ENCODE measurements at places on chromosomes 7 and 10.

DNA sequence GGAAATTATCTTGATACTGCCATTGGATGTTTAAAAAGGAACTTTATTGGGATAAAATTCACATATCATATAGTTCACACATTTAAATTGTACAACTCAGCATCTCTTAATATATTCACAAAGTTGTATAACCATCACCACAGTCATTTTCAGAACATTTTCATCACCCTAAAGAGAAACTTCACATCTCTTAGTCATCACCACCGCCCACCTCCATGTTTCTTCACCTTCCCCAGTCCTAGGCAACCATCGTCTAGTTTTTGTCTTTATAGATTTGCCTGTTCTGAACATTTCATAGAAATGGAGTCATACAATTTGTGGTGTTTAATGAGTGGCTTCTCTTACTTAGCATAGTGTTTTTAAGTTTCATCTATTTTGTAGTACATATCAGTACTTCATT is 96.6 kb downstream of the ANKRD30A start:
- no peak for DNase-seq

- no peak for DNase-seq
Observed at GRCh38 chr7:51973939-51974338, 657.3 kb upstream of the COBL start.

- no peak for DNase-seq
Observed at GRCh38 chr7:128110641-128111364, 79.6 kb upstream of the LRRC4 start.

- peak; percentile 0 for DNase-seq
Observed at GRCh38 chr7:126727930-126728391, 524.8 kb downstream of the GRM8 start.

Data from A549 (cell line).